Epithelial cell of prostate (primary cell): ENCODE measurements at places on chromosomes 5 and 9.

- no peak for DNase-seq
Measured at GRCh38 chr9:113309204-113309813, 6.1 kb upstream of the RNF183 start.

- no peak for DNase-seq
Measured at GRCh38 chr5:963310-963672, 45.3 kb upstream of the NKD2 start.

DNA sequence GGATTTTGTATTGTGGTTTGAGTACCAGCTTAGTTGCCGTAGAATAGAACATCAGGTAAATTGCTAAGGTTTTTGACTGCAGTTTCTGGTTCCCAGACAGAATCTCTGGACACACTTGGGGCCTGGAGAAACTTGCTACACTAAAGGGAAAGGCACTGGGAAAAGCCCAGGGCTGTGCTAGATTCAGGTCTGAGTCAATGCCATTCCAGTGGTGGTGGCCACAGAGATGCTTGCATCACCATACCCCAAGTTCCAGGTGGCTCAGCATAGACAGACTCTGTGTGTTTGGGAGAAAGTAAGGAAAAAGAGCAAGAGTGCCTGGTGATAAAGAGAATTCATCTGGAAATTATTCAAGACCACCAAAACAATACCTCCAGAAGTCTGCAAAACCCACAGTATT lies 120.6 kb downstream of the HMHB1 start:
- no peak for DNase-seq

DNA sequence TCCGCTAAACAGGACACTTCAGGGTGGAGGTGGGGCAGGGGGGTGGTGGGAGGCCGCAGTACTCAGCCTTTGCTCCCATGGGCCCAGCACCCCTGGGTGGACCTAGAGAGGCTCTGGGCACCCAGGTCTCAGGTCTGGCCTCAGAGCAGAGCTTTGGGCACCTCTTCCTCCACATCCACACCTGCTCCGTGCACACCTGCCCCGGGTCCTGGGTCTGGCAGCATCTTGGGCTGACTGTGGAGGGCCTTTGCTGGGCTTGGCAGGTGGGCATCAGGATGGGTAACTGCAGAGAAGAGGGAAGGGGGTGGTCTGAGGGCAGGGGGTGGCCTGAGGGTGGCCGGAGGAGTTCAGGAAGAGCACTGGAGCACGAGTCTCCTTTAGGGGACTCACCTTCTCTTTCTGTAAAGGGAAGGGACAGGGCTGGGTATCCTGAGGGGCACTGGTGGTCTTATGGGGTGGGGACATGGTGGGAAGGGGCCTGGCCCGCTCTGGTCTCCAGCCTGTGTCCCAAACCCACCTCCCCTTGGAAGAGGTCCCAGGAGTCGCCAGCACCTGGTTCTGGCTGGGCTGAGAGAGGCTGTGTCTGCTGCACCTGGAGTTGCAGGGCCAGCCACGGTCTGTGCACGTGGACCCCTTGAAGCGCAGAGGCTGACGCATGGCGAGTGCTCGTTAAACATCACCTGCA lies 106.7 kb upstream of the IER5L start:
- DNase-seq, result no peak

- DNase-seq, result no peak
Measured at GRCh38 chr5:65825408-65826328, 100.7 kb upstream of the ERBIN start.

- DNase-seq, result no peak
Measured at GRCh38 chr5:161544350-161544765, 2.2 kb downstream of the GABRB2 start.

DNA sequence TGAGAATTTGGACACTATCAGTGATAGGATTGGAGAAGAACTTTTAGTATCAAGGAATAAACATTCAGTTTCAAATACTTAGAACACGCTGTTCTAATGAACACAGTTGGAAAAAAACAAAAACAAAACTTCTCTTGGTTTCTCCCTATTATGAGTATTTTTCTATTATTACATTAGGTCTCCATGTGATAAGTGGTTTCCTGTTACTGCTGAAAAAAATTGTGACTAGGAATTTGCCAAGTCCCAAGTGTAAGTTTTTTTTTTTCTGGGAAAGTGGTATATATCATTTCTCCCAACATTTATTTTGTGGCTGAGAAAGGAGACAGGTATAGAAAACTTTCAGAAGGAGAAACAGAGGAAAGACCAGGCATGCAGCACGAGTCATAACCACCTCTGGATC lies 41.1 kb downstream of the PCSK1 start:
- no peak for DNase-seq

GRCh38 chr9:68838245-68838644 lies 133.2 kb downstream of the PIP5K1B start:
- no peak for DNase-seq

GRCh38 chr9:76642701-76643209 lies 121.5 kb upstream of the PCA3 start:
- DNase-seq, result no peak

- no peak for DNase-seq
Measured at GRCh38 chr5:142544071-142544753, 141.7 kb downstream of the FGF1 start.

DNA sequence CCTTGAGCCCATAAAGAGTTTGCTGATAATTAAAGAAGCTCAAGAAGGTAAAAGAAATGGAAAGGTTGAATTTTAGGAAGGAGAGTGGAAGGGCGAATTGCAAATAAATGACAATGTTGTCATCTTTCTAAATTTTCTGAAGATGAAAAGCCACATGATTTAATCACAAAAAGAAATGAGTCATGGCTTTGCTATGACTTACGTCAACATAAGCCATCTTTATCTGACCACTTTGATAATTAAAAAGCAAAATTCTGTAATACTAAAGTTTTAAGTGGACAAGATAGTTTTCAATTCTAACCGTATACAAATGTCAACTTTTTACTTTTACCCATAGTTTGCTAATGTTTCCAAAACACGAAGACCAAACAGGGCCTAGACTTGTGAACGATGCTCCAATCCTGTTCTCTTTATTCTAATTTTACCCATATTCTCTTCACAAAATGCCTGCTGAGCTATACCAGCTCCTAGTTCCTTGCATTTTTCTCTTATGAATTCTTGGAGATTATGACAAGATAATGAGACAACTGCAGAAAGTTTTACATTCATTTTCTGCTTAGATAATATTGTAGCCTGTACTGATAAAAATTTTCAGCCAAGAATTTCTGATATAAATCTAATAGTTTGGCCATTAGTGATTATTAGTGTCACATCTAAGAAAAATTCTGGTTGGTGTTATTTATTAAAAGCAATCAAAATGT lies 21.8 kb upstream of the PRUNE2 start:
- DNase-seq, result no peak

DNA sequence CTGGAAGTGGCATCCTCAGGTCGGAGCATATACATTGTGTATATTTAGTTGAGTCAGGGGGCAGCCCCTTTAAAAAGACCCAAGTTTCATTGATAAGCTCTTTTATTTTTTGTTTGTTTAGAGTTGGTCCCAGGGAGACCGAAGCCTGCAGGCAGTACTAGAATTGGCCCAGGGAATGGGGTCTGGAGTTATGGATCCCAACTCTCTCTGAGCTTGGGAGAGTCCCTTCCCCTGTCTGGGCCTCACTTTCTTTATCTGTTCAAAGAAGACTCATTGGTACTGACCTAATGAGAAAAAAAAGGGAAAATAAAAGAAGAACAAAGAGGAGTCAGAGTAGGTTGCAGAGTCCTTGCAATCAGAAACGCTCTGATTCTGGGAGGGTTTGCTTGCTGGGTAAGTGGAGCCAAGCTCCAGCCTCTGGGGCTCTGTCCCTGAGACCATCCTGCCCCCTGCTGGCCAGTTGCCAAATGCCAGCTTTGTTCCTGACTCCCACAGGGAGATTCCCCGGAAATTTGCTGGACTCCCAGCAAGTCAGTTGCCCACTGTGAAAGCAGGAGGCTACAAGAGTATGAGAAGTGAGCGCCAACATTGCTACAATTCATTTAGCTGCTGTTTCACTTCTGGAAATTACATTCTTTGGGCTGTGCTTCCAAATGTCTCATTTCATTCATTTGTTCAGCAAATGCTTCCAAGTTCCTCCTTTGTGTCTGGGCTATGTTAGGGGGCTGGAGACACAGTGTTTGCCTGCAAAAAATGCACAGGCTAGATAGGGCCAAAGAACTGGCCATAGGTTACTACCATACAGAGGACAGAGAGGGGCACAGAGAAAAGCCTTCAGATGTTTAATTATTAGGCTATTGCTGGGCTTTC lies 156.2 kb downstream of the MELK start:
- peak; percentile 18 for DNase-seq

GRCh38 chr5:3475674-3476073 lies 120.0 kb upstream of the IRX1 start:
- DNase-seq, result no peak

- no peak for DNase-seq
Measured at GRCh38 chr5:155938051-155938450, 388.9 kb upstream of the SGCD start.

DNA sequence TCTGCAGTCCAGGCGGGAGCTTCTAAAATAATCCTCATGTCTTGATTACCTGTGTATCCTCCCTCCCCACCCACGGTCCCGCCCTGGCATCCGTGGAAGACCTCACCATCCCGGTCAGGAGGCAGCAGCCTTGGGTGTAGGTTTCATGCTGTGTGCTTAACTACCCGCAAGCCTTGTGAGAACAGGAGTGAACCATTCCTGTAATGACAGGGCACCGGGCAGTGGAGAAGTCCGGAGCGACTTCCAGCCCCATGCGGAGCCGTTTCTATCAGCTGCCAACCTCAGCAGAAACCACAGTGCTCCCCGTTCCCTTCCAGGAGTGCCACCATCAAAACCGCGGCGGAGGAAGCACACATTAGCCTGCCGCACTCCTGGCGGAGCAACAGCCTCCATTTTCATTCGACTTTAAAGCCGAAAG lies 123.5 kb upstream of the LMX1B start:
- no peak for DNase-seq

DNA sequence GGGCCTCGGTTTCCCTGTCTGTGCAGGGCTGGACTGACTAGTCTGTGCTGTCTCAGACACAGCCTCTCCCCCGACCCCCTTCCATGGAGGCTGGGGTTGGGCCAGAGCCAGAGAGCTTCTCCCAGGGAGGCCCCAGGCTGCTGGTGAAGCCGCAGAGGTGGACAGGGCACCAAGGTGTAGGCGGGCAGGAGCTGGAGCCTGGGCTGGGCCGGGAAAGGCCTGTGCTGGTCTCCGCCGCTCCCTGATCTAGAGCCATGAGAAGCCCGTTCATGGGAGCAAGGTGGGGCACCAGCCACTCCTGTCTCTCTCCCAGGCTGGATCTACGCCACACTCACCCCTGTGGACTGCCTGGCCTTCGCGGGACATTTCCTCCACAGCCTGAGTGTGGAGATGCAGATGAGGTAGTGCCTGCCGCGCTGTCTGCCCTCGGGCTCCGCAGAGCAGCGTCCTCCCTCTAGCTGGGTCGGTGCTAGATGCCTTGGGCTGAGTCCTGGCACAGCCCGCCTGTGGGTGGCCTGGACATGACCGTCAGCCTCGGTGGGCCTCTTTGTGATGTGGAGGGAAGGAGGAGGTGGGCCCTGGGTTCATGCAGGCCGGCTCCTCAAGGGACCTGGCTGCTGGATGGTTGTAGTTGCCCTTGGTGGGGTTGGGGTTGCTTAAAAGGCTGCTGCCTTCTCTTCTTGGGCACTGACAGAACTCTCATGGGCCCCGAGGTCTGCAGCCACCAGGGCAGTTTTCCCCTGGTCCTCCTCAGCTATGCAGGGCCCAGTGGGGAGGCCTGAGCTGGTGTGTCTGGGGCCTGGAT lies 79.4 kb downstream of the PHF2 start:
- DNase-seq, result no peak

GRCh38 chr5:3122216-3122615 lies 370.7 kb upstream of the IRX2 start:
- no peak for DNase-seq

- DNase-seq, result no peak
Measured at GRCh38 chr5:168578006-168578405, 1.2 kb downstream of the PANK3 start.

DNA sequence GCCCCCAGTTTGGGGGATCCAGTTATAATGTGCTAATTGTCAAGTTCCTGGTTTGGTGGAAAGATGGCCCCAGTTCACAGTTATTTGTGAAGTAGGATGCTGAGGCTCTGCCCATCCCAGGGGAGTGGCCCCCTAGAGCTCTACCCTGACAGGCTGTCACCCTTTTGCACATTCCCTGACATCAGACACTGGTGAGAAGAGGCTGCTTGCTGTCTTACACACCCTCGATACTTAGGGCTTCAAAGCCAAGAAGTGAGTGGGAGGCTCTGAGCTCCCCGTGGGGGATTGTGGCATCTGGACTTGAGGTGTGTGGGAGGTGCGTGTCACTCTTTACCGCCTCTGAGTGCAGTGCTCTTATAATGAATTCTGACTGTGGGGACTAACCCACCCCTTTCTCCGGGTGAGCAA lies 168.5 kb downstream of the DOCK2 start:
- DNase-seq, result no peak

GRCh38 chr9:98251551-98251950 lies 3.9 kb downstream of the TBC1D2 start:
- peak; percentile 66 for DNase-seq

- DNase-seq, result no peak
Measured at GRCh38 chr5:160461378-160461777, 39.7 kb downstream of the PTTG1 start.

GRCh38 chr9:122084026-122084675 lies 9.0 kb downstream of the TTLL11 start:
- no peak for DNase-seq

GRCh38 chr9:93218671-93219420 lies 34.9 kb downstream of the WNK2 start:
- no peak for DNase-seq

- no peak for DNase-seq
Measured at GRCh38 chr9:80644044-80644443, 1045.3 kb downstream of the TLE1 start.

DNA sequence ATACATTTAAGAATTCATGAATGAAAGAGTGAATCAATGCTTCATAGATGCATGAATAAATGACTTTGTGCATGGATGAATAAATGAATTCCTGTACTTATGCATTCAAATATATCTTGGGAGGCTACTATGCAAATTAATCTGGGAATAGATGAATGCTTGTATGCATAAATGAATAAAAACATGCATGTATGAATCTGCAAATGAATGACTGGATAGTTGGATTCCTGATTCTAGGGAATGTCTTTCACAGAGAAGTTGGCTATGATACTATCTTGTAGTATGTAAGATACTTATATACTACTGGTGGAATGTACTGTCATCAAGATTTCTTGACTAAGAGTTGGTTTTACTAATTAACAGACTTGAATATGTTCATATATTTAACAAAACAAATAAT lies 75.3 kb upstream of the ASTN2 start:
- DNase-seq, result no peak

GRCh38 chr5:170635706-170636105 lies 131.9 kb downstream of the KCNIP1 start:
- DNase-seq, result no peak

DNA sequence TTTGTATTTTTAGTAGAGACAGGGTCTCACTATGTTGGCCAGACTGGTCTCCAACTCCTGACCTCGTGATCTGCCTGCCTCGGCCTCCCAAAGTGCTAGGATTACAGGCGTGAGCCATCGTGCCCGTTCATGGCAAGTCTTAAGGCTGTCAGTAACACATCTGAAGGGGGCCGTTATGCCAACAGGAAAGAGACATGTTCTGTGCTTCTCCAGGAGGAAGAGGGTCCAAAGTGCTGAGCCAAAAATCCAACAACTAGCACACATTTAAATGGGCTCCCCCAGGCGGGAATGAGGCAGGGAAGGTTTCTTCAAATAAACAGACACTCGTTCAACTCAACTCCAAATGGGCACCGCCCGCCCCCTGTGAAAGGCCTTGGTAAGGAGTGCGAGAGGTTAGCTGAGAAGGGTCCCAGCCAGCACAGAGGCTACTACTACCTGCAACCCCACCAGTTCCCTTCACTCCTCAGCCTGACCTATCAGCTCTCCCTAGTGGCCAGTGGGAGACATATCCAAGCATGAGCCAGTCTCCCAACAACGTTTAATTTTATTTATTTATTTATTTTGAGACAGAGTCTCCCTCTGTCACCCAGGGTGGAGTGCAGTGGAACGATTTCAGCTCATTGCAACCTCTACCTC lies 84.1 kb upstream of the DMRT1 start:
- no peak for DNase-seq
